ENCODE measurements at places on chromosomes 7 and 10.
A peak's percentile ranks its signal among the peaks of the same experiment; 100 is the strongest.

DNA sequence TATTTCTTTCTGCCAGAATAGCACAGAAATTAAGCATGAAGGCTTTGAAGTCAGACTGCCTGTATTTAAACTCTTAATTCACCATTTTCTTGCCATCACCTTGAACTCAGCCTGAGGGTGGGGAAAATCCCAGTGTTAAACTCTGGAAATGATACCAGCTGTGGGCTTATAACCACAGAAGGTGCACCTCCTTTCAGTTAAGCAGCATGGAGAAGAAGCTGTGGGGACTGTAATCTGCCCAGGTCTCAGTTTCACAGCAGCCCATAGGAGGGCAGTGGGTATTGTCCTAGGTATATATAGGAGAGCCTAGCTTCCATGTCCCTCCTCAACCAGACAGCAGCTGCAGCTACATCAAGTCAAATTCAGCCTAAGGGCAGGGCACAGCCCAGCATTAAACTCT lies 241.6 kb downstream of the HPSE2 start:
- DNase-seq, result no peak

DNA sequence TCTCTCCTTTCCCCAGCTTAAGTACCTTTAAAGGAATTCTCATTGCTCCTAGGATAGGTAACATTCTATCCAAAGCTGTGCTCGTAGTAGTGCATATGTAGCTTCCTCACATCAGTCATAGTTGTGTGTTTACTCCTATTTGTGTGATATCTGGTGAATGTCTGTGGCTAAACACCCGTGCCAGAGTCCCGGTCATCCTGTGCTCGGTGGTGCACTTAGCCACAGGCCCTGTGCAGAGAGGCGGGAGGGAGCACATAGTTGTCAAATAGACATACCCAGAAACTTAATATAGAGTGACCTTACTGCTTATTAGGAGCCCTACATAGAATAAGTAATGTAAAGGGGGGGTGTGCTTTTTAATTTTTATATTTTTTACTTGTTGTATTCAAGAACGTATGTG lies 76.6 kb downstream of the RBM33 start:
- no peak for DNase-seq

GRCh38 chr7:111953611-111954010 lies 252.6 kb downstream of the DOCK4 start:
- DNase-seq, result peak; percentile 29

DNA sequence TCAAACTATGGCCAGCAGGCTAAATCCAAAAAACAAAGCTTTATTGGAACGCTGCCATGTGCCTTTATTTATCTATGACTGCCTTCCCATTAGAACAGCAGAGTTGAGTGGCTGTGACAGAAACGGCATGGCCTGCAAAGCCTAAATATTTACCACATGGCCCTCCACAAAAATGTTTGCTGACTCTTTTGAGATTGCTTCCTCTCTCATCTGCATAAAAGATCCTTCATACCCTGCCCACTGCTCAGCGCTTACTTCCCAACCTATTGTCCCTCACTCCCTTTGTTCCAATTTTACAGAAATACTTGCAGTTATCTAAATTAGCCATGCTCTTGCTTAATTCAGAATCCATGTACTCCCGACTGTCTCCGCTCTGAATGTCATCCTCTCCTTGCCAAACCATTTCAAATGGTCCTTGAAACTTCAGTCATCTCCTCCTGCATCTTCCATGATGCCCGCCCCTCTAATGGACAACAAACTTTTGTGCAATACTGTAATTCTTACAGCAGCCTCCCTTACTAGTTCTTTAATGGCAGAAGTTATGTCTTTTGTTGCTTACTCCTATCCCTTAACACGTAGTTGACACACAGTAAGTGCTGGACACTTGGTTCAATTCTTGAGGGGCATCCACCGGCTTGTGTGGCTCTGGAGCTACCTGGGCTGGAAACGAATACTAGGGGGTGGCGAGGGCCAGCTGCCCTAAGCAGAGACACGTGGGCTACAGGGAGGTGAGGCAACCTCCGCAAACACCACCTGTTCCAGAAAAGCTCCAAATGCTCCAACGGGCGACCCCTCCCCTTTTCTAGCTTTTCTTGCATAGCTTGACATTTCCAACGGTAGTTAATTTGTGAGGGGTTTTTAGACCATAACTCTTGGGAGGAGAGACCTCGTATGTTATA lies 832 bp downstream of the XRCC2 start:
- peak; percentile 82 for DNase-seq

DNA sequence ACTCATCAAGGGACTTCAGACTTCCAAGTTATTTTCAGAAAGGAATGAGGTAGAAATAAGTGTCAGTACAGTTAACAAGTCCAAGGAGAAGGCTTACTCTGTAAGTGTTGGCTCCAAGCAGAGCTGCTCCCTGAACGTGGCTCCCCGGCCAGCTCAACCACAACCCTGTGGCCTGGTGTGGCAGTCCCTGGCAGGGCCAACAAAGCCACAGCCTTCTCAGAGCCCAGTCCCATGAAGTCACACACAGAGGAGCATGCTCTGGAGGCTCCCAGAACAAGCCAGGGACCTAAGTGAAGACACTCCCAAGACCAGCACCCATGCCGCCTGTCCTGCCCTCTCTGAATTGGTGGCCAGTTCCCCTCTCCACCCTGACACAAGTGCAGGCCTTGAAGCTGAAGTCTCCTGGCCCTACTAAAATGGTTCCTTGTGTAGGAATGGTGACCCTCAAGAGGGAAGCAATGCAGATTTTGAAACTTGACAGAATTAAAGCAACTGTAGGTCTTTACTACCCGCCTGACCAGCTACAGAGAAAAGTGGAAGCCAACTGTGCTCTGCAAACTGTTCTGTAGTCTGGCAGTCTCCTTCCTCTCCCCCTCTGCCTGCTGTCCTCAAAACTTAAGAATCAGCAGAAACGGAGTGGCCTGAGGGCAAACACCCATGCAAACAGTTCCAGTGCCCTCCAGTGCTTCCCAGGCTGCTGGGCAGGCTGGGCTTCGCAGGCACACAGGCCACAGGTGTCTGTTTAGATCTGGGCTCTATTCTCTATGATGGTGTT lies 51.1 kb downstream of the NOD1 start:
- DNase-seq, result no peak

DNA sequence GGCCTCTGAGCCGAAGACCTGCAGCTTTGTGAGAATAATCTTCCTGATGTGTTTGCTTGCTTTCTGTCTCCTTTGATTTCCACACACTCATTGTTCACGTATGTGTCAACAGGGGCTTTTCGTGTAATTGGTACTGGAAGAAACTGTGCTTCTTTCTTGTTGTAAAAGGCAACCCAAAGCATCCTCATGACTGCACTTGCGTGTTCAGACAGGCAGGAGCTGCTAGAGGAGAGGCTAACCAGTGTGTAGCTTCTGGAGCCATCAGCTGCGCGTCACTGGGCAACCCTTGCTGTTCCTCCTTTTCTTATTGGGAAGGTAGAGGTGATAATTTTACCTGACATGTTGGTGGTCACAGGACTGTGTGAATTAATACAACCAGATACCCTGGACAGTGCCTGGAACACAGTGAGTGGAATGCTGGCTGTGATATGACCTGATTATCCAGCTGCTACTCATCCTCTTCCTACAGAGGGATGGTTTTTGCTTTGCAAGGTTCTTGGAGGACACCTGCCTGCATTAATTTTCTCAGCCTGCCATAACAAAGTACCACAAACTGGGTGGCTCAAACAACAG lies 213.0 kb downstream of the ABCA13 start:
- DNase-seq, result no peak

- DNase-seq, result no peak
Measured at GRCh38 chr10:59803714-59804113, 50.5 kb upstream of the MRLN start.

DNA sequence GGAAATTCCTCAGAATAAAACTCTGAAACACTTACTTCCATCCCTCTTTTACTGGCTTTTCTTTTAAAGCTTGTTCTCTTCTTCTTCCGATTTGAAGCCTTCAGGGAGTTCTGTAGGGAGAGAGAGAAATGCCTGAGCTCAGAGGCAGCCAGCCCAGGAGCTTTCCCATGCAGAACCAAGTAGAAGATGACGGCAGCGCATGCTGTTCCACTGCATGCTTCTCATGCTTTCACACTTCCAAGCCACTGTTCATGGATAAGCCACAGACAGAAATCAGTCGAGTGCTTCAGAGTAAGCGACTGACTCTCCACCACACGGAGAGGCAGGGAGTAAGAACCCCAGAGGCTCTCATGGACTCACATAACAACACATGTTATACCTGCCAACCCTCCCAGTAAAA lies 237.3 kb downstream of the DGKI start:
- DNase-seq, result no peak

- no peak for DNase-seq
Measured at GRCh38 chr7:130356121-130356875, 11.7 kb downstream of the CPA5 start.

DNA sequence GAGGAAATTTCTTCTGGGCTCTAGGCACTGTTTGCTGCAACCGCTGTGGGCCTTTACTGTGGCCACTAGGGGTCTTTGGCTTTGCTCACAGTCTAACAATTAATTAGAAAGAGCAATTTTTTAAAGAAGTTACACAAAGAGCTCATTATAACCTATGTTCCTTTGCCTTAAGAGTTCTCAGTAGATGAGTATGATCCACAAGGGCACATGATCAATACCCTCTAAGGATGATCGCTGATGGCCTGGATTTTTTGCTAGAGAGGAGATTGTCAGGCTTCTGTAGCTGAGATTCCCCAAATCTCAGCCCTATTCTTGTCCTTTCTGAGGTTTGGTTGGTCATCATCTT lies 80.8 kb upstream of the RHOBTB1 start:
- DNase-seq, result no peak

GRCh38 chr10:107342711-107343110 lies 178.2 kb upstream of the SORCS1 start:
- DNase-seq, result no peak

- peak; percentile 61 for DNase-seq
Measured at GRCh38 chr10:100020886-100021253, 11.1 kb upstream of the DNMBP start.

DNA sequence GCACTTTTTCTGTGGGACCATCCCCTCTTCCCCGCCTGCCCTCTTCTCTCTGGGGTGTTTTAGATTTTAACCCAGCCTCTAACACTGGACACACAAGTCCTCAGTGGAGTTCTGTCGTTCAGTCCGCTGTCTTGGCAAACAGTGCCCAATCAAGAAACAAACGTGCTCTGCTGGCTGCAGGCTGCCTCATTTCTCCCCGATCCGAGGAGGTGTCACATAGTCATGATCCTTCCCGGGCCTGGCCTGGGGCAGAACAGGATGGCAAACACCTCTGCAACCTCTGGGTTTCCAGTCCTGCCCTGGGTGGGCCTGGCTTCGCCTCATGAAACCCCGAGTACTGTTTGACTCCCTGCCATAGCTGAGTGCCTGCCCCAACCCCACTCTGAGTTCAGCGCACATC lies 110.9 kb upstream of the INSYN2A start:
- no peak for DNase-seq

GRCh38 chr7:55212176-55212575 lies 153.0 kb upstream of the LANCL2 start:
- DNase-seq, result no peak

DNA sequence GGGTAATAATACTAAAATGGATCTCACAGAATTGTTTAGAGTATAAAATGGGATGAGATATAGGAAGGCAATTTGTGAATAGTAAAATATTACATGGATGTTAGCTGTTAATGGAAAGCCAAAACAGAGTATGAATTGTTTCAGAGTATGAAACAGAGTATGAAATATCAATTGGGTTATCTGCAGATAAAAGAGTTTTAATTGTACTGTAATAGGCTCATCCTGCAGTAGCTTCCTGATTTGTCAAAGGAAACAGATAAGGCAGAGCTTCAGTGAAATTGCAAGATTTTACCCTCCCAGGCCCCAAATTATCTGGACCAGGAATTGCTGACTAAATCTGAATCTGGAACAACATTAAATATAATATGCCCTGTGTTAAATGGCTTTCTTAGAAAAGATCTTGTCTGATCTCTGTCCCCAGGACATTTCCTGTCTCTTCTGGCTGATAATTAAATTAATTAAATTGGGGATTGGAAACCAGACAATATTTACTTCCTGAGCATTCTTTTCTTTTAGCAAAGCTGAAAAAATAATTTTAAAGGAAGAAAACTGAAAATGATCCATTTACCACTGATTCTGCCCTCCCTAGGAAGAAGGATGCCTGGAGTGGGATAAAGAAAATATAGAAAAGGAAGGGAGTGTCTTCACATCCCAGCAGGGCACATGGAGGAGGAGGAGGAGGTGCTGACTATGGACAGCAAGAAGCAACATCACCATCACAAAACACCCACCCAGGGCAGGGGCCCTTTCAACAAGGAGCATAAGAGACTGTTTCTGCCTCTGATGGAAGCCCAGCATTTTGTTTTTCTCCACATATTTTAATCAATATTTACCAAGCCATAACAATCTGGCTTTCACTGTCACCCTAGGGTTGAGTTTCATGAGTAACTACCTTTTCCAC lies 18.5 kb downstream of the PTN start:
- DNase-seq, result no peak

GRCh38 chr7:1236132-1236661 lies 3.5 kb downstream of the UNCX start:
- no peak for DNase-seq

GRCh38 chr7:95246831-95247370 lies 77.4 kb downstream of the PON1 start:
- DNase-seq, result peak; percentile 86

GRCh38 chr7:28104041-28104541 lies 76.5 kb downstream of the JAZF1 start:
- DNase-seq, result no peak

- DNase-seq, result no peak
Measured at GRCh38 chr10:68171539-68172080, 60.3 kb downstream of the ATOH7 start.

- DNase-seq, result no peak
Measured at GRCh38 chr7:100090527-100091410, 2.0 kb downstream of the COPS6 start.

GRCh38 chr7:154853727-154854095 lies 149.2 kb downstream of the PAXIP1 start:
- no peak for DNase-seq

- DNase-seq, result no peak
Measured at GRCh38 chr7:69498671-69499070, 99.6 kb upstream of the AUTS2 start.

DNA sequence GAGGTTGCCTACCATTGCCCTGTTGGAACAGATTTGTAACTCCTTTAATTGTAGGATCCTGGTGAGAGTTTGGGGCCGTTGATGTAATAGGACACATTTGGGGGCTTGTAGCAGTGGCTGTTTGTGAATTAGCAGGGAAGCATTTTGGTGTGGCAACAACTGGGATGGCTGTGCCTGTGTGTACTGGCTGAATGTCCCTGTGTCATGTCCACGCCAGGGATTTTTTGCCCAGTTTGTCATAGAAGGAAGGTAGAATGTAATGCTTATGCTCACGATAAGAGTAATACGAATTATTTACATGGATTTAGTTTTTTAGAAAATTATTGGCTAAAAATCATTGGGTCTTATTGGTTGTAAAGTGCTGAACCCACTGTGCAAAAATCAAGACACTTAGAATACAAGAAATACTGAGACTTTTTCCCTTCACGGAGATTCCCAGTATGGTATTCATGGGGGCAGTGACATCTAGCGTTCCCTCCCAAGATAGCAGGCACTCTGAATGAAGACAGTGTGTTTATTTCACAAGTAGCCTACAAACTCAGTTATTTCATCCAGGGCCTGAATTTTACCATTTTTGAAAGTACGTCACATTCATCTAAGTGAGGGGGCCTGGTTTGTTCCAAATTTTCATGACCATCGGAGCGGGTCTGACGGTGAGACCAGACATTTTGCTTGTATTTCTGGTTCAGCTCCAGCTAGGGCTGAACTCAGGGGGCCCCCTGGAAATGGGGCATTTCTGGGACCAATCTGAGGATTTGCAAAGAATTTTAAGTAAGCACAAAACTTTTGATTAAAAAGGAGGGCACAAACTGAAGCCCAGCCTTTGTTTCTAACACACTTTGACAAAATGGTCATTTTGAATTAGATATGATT lies 74.7 kb downstream of the CACNB2 start:
- DNase-seq, result no peak

GRCh38 chr7:129707910-129708499 lies 96.5 kb downstream of the NRF1 start:
- no peak for DNase-seq

Data from NCI-H1694 (cell line).